ENCODE measurements at places on chromosomes 12 and 14.

DNA sequence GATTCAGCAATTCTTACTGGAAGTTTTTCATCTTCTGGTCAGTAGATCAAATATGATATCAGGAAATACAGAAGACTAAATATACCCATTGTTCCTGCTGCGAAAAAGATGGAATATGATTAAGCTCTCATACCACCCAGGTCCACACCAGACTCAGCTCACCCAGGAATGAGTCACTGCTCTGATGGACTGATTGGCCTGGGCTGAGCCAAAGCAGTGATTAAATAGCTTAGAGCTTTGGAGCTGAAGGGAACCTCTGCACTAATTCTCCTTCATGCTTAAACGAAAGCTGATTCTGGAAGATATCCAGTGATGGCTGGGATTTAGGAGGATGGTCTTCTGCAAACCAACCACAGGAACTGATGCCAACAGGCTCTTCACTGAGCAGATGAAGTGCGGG is 62.0 kb upstream of the SYT1 start:
- DNase-seq, result no peak

- DNase-seq, result no peak
These were observed 13.2 kb downstream of the GNS start for GRCh38 chr12:64745980-64746379.

- no peak for DNase-seq
These were observed 213.3 kb upstream of the CLEC14A start for GRCh38 chr14:38469156-38469555.

GRCh38 chr12:94779485-94779884 is 129.1 kb upstream of the TMCC3 start:
- DNase-seq, result no peak

GRCh38 chr12:92444763-92445162 is 258.0 kb upstream of the PLEKHG7 start:
- DNase-seq, result no peak

DNA sequence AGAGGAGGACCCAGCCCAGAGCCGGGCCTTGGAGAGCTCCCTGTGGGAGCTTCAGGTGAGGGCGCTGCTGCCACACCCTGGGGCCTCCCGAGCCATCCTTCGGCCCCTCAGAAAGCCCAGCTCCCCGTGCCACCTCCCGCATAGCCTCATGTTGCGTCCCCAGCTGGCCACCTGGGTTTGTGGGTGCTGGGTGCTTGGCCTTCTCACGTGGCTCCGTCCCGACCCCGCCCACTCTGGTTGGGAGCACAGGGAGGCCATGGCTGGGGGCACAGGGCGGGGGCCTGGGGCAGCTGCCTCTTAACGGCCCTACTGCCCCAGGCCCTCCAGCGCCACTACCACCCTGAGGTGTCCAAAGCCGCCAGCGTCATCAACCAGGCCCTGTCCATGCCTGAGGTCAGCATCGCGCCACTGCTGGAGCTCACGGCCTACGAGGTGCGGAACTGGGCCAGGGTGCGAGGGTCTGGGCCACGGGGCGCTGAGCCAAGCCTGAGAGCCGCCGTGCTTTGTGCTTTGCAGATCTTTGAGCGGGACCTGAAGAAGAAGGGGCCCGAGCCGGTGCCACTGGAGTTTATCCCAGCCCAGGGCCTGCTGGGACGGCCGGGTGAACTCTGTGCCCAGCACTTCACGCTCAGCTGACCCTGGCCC is 7.6 kb downstream of the NOC4L start:
- no peak for DNase-seq

Data from activated CD4-positive, alpha-beta T cell treated with anti-CD3 and anti-CD28 coated beads for 24 hours (primary cell).